Frontal cortex (tissue), 4 donors: ENCODE measurements at places on chromosomes 1 and 21. TPM values are rescaled to one million over a fixed set of nuclear protein-coding genes. Genes with fewer than 3 reads are reported as not detected.
A peak's percentile ranks its signal among the peaks of the same experiment; 100 is the strongest.

DNA sequence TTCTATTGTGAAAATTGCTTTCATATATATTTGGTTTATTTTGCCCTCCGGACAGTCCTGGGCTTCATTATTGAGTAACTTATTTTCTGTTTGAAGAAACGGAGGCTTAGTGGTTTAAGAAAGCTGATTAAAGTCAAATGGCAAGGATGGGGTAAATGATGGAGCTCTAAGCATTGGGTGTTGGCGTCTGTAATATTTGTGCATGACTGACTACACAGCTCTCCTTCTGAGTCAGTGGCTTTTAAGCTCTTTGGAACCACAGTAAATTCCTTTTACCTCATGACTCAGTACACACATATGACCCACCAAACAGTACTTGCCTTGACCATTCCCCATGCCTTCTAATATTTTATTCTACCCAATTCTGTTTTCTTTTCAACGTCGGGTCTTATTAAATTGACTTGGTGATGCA is 21.0 kb downstream of the B3GALT5 start:
- no peak for DNase-seq

DNA sequence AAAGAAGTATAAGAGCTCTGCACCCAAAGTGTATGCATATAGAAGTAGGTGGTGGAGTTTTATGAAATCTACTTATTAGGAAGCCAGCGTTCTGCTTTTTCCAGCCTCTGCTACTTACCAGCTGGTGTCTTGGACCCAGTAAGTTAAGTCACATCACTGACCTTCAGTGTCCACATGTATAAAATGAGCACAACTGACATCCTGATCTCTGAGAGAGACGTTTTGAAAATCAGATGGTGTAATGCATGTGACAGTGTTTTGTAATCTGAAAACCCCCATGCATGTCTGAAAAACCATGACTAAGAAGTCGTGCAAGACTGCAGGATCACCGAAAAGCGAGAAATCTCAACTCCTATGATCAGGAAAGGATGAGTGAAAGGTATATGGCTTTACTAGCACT is 2.0 kb downstream of the CR1 start:
- DNase-seq, result no peak

- no peak for DNase-seq
Measured at GRCh38 chr1:202571719-202572339, 138.4 kb downstream of the SYT2 start.

- no peak for DNase-seq
Measured at GRCh38 chr1:203652724-203653461, 26.3 kb downstream of the ATP2B4 start.

DNA sequence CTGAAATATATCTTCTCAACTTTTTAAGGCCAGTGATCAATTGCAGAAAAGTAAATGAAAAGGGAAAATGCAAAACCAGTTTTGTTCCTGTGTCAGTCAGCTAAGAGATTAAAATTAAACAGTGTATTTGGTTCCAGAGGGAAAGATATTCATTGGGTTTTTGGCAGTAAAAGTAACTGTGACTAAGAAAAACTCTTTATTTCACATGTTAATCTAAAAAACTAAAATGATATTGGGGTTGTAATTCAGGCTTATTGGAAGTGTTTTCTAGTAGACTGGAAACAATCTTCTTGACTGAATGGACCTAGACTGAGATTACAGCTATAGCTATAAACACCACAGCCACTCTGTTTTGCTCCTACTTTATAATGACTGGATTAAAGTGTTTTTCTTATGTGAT is 413.9 kb downstream of the ADGRL2 start:
- DNase-seq, result no peak

DNA sequence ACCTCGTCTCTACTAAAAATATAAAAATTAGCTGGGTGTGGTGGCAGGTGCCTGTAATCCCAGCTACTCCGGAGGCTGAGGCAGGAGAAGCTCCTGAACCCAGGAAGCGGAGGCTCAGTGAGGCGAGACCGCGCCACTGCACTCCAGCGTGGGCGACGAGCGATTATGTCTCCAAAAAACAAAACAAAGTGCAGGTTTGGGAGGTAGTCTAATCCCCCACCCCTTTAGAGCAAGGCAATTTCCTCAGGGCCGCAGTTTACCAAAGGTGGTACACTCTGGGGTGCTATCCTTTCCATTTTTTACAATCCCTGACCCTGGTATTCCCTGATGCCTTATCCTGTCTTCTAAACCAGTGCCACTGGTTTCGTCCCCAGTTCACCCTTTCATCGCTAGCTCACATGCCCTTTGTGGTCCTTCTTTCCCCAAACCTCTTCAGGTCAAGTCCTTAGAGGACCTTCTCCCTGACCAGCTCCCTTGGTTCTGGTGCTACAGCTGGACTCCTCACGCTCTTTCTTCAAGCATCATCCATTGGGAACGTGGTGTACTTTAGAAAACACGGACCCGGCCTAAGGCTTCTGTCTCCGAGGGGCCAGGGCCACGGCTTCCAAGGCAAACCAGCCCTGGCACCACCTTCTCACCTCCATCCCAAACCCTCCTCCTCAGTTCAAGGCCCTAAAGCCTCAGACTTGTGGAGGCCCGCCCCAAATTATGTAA is 873 bp downstream of the IFT25 start:
- DNase-seq, result no peak

GRCh38 chr1:32972814-32973428 is 8.3 kb upstream of the RNF19B start:
- peak; percentile 74 for DNase-seq

DNA sequence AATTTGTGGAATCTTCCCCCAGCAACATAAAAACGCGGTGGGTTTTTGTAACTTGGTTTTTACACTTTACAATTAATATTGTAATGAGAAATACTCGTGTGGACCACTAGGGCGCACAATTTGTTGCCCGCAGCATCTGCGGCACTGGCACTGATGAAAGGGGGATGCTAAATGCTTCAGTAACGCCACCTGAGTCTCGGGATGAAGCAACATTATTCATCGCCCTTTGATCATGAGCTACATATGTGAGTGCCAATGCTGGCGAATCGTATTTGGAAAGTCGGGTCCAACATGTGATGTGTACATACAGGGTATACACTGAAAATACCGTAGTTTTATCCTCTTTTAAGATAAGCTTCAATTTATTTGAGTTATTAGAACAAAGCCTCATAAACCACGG is 34.2 kb upstream of the COX20 start:
- peak; percentile 63 for DNase-seq

DNA sequence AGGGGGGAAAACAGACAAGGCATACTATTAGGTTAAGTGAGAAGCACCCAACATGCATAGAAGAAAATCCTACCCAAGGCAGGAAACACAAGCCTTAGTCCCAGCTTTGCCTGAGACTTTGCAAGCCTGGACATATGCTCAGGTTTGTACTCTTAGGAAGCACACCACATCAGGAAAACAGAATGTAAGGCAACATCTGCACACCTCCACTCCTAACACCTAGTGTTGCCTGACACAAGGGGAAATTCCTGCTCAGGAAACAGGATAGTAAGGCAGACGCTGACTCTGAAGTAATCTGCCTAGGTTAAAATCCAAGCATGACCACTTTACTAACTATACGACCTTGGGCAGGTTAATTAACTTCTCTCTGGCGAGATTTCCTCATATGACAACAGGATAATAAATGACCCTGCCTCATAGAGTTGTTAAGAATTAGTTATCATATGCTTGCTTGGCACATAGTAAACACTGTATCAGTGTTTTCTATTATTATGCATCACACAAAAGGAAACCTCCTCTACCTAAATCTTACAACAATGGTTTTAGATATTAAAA is 119.8 kb downstream of the ZZZ3 start:
- no peak for DNase-seq

GRCh38 chr1:236608930-236609726 is 4.8 kb upstream of the HEATR1 start:
- no peak for DNase-seq

DNA sequence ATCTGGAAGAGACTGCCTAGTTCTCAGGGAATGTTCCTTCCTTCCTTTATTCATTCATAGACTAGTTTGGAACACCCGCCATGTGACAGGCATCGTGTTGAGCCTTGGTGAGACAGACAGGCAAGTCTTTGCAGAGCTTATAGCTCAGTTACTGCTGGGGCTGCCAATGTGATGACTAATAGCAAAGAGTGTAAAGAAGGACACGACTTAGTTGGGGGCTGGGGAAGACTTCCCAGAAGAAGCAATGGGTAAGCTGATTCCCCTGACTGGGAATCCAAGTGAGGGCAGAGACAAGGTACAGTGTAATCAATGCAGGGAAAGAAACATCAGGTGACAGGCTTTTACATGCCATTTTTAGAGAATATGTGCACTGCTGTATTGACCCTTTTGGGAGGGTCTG is 51.2 kb downstream of the TENT5C start:
- DNase-seq, result no peak

DNA sequence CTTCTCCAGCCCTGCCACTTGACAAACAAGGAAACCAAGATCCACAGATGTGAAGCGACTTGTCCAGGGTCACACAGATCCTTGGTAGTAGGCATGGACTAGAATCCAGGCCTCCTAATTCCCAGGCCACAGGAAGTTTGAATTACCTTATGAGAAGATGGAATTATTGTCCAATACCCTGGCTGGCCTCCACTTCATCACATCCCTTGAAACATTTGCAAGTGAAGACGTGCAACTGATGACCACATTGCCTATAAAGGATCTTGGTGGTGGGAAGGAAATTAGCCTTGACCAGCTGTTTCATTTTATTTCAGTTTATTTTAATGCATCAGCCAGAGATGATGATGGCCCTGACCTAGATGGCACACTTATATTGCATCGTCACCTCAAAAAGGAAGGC is 165.8 kb upstream of the CAMK1G start:
- no peak for DNase-seq

DNA sequence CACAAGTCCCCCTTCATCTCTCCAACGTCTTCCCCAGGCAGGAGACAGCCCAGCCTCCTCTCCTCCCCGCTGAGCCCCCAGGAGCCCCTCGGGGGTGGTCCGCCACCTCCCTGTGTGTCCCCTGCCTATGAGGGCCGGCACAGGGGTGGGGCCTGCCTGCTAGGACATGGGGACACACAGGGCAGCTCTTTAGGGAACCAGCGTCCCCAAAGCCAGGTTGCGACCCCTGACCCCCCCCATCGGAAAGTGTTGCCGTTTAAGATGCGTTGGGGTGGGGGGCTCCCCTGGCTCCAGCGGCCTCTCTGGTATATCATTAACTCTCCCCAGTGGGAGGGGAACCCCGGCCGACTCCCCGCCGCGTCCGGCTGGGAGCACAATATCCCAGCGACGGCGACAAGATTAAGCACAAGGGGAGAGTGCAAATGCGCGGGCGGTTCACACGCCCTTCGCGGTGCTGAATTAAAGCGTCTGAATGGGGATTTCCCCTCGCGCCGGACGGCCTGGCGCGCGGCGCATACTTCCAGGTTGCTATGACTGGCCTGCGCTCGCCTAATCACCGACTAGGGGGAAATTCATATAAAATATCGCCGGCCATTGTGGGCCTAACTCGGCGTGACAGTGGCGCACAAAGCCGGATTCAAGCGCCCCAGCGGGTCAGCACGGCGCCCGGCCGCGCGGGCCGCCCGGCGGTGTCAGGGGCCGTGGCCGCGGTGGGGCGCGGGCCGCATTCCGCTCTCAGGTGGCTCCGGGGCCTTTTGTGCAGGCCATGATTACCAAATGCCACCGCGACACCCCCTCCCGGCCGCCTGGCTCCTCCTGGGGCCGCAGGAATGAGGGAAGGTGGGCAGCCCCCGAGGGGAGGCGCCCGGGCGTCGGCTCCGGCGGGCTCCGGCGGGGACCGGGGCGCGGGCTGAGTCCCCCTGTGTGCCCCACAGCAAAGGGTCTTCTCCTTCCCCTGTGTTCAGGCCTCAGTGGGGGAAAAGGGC is 30.9 kb downstream of the WNT3A start:
- DNase-seq, result no peak

DNA sequence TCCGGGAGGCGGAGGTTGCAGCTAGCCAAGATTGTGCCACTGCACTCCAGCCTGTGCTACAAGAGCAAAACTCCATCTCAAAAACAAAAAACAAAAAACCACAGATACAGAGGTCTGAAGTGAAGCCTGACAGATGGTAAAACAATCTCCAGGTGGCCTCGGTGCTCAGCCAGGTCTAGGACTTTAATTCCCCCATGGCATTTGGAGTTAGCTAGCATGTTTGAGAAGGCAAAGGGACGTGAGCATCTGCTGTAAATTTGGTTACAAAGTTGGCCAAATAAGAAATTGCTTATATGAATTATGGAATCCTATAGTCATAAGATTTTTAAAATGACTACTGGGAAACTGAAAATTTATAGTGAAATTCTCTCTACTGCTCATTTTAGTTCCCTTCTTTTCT is 98.3 kb upstream of the FMN2 start:
- DNase-seq, result no peak

DNA sequence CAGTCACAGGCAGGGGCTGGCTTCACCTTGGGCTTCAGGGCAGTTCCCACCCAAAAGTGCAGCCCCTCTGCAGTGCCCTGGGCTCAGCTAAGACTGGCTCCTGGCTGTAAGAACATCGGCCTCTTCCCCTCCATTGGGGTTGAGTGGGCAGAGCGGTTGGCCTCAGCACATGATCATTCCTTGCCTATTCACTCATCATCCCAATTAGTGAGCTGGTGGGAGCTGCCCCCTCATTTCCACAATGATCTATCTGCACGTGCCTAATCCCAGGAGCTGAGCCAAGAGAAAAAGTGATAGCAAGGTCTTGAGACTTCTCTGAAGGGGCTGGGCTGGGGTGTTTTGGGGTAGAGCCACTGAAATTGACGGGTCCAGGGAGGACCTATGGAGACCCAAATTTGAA is 133.6 kb downstream of the SYF2 start:
- no peak for DNase-seq

- no peak for DNase-seq
Measured at GRCh38 chr1:6672558-6672957, 29.1 kb downstream of the DNAJC11 start.

DNA sequence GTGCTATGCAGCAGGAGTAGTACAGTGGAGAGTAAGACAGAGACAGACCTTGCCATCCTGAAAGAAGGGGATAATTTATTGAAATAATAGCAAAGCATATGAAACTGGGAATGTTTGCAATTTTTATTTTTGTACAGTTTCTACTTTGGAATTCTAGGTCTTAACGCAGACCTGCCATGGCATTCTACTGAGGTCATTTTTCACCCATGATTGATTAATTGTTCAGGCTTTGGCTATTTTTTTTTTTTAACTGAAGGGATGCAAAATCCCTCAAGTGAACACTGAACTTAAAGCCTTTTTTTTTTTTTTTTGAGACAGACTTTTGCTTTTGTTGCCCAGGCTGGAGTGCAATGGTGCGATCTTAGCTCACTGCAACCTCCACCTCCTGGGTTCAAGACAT is 27.1 kb downstream of the MTF2 start:
- DNase-seq, result no peak

DNA sequence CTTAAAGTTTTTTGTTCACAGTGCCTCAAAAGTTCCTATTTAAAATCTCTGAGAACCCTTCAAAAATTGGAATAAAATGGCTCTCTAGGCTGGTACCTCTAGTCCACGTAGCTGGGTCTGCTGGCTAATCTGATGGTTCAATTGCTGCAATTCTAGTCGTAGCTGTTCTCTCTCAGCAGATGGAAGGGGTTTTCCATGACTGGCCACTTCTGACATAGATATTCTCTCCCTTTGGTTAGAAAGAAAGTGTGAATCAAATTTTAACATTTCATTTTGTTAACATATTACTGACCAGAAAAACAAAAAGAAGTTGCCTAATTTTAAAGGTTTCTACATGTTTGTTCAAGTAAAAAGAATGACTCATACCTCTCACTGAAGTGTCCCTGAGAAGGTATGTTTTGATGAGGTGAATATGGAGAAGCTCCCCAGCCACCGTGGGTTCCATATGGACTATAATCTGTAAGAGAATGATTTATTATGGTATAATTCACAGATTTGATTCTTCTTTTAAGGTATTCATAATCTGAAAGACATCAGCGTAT is 29.3 kb upstream of the SERPINC1 start:
- DNase-seq, result no peak

Gene MTX1
- 13.9 TPM for total RNA-seq

Gene HCN3
- 11.8 TPM for total RNA-seq

Gene TDRKH
- total RNA-seq, result 17.1 TPM

Gene GPR25
- total RNA-seq, result not detected

Gene FOXO6
- total RNA-seq, result 3.7 TPM
